ENCODE measurements at places on chromosomes 6 and 20.

GRCh38 chr6:103516336-103516735, 1343.4 kb downstream of the HACE1 start:
- no peak for DNase-seq

GRCh38 chr6:79797912-79798311, 149.4 kb downstream of the ELOVL4 start:
- DNase-seq: no peak

DNA sequence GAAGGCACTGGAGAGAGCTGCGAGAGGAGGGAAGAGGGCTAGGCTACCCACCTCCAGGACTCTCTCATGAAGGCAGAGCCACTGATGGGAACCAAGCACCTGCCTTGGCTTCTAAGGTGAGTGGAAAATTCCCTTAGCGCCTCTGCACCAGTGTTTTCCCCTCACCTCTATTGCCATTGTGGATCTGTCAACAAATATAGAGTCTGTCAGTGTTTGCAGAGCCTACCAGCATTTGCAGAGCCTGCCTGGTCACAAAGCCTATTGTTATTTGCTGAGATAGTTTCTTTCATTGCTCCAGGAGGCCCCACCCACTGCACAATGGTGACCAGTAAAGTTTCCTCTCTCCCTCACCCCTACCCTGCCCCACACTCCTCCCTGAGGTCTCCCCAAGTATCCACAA, 141.9 kb downstream of the MRPL14 start:
- DNase-seq: no peak

- DNase-seq: no peak
These were observed 45.7 kb upstream of the TMEM181 start for GRCh38 chr6:158514176-158514575.

DNA sequence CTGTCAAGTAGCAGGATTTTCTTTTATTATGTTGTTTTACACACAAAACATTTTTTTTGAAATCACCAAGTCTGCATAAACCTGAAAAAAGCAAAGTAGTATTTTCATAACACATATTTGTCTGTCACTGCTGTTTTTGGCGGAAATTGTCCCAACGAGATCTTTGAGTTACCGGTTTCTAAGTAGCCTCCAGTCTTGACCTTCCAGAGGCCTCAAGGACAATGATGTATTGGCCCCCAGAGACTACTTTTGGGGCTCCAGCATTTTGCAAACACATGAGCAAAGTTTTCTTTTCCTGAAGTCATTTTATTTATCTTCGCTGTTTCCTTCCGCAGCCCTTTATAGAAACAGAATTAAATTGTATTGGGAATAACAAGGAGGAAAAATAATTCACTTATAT, 862.6 kb downstream of the KIF16B start:
- no peak for DNase-seq

DNA sequence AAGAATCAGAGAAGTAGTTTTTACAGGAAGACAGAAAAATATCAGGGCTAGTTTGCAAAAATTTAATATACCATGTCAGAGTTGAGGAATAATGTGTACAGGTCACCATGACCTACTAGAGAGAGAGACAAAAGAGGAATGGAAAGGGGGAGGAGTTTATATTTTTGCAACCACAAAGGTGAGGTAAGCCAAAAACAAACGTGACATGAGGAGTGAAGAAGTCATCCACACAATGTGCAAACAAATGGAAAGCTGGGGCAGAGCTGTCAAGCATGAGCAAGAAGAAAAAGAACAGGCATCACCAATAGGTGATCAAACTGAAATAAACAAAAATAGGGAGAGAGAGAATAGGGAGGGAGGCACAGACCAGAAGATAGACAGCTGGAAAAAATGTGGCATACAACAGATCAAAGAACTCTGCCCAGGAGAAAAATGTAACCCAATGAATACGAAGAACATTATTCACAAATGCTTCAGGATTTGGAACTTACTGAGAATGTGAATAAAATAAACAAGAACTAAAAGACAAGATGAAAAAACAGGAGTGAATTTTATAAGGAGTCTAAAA, 15.5 kb downstream of the RARS2 start:
- DNase-seq: no peak

DNA sequence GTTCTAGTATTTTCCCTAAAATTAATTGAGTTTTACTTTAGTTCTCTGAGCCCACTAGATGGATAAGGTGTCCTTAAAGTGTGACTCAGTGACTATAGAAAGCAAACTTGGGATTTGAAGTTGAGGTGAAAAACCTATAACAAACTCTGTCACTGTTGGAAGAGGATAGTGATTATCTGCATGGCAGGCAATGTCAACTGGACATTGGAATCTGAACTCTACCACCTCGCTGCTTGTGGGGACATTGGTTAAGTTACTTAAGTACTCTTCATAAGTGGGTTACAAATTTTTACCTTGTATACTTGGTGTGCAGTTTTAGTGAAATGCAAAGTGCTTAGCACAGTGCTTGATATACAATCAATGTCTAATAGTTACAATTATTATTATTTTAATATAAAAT, 87.9 kb upstream of the B3GAT2 start:
- no peak for DNase-seq

DNA sequence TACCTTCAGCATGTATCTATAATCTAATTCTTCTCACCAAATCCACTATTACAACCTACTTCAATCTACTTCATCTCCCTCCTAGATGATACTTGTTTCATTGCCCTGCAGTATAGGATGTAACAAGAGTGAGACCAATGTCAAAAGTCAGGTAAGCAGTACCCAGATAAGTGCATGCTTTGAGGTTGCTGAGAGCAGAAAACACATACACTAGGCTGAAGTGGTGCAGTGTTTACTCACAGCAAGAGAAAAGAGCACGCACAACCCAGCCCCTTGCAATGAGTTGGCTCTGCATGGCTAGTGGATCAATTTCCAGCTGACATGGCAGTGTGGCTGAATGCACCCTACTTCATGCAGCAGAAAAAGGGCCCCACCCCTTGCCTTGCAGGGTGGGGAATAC, 199.9 kb downstream of the EPHA7 start:
- DNase-seq: no peak

DNA sequence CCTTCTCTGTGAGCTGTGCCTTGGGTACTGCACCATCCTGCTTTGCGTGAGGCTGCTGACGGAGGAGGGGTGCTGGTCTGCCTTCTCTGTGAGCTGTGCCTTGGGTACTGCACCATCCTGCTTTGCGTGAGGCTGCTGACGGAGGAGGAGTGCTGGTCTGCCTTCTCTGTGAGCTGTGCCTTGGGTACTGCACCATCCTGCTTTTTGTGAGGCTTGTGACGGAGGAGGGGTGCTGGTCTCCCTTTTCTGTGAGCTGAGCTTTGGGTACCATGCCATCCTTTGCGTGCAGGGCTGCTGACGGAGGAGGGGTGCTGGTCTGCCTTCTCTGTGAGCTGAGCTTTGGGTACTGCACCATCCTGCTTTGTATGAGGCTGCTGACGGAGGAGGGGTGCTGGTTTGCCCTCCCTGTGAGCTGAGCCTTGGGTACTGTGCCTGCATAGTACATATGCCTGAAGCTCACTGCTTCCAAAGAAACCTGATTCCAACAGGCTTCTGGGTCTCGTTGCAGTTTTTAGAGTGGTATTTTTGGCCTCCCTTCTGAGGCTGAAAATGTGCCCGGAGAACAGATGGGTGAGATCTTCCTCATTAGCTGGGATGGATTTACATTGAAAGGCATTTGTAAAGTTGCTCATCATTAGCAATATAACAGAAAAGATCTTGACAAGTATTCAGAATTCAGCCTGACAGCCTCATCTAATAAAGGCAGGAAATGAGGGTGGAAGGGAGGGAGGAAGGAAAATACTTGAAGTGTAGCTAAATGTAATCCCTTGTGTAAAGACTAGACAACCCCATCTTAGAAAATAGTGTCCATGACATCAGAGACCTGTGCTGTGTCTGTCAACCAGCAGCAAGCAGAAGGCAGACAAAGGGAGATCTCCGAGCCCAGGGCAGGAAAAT, 46.8 kb upstream of the UNC93A start:
- DNase-seq: no peak

- no peak for DNase-seq
These were observed 70.7 kb upstream of the SMIM29 start for GRCh38 chr6:34319471-34319885.

Data from activated CD4-positive, CD25-positive, alpha-beta regulatory T cell treated with anti-CD3 and anti-CD28 coated beads, Interleukin-2, amount 50 U/mL, for 72 hours (primary cell).